ENCODE measurements at places on chromosomes 7 and 10. TPM values are rescaled to one million over a fixed set of nuclear protein-coding genes. Genes with fewer than 3 reads are reported as not detected.
A peak's percentile ranks its signal among the peaks of the same experiment; 100 is the strongest.

GRCh38 chr7:6284055-6284400 is 11.6 kb upstream of the CYTH3 start:
- peak overlapping the region; percentile 14 for H3K27ac ChIP-seq
- peak; percentile 22 for DNase-seq
- H3K27me3 ChIP-seq = no peaks in the 10 kb centered on the region
- H3K36me3 ChIP-seq = no peaks in the 10 kb centered on the region
- H3K4me1 ChIP-seq = peaks cover 8% of the 10 kb centered on the region

GRCh38 chr10:108911814-108912541 is 1011.3 kb downstream of the XPNPEP1 start:
- H3K27ac ChIP-seq = no peak overlapping the region
- no peaks in the 10 kb centered on the region for H3K36me3 ChIP-seq
- peaks cover 6% of the 10 kb centered on the region for H3K4me1 ChIP-seq
- peaks cover 8% of the 10 kb centered on the region for H3K27me3 ChIP-seq
- H3K4me3 ChIP-seq = peak overlapping the region; percentile 39

DNA sequence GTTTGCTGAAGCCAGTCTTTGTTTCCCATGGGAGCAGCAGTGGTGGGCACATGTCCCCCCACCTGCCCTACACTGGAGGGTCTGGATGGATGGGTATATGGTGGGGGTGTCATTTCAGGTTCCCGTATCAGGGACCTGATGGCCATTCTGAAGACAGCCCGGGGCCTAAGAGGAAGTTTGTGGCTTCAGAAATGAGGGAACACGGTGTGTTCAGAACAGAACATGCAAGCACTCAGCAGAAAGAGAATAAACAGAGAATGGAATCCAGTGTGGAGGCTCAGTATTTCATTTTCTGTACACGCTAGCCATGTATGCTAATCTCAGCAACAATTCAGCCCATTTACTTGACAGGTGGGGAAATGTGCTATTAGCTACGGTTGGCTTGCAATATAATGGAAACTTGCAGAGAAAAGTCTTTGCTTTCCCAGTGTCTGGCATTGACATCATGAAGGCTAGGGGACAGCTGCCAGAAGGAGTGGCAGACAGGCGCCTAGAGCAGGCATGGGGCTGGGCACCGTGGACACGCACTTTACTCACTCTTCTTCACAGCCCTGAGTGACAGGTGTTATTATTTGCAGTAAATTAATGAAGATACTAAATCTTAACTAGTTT is 98.6 kb downstream of the ELMO1 start:
- H3K27ac ChIP-seq = no peak overlapping the region
- no peak overlapping the region for H3K4me3 ChIP-seq
- H3K4me1 ChIP-seq = peaks cover 21% of the 10 kb centered on the region

GRCh38 chr10:122264931-122265330 is 6.2 kb upstream of the BTBD16 start:
- DNase-seq = peak; percentile 24
- peaks cover 29% of the 10 kb centered on the region for H3K36me3 ChIP-seq
- no peaks in the 10 kb centered on the region for H3K4me1 ChIP-seq

- DNase-seq = no peak
- no peak overlapping the region for H3K27ac ChIP-seq
- no peaks in the 10 kb centered on the region for H3K4me1 ChIP-seq
- H3K27me3 ChIP-seq = no peaks in the 10 kb centered on the region
- no peak overlapping the region for H3K4me3 ChIP-seq
- no peaks in the 10 kb centered on the region for H3K36me3 ChIP-seq
Observed at GRCh38 chr10:67629461-67629971, 66.5 kb downstream of the CTNNA3 start.

MALRD1 gene
- 0.80 TPM for total RNA-seq

DNA sequence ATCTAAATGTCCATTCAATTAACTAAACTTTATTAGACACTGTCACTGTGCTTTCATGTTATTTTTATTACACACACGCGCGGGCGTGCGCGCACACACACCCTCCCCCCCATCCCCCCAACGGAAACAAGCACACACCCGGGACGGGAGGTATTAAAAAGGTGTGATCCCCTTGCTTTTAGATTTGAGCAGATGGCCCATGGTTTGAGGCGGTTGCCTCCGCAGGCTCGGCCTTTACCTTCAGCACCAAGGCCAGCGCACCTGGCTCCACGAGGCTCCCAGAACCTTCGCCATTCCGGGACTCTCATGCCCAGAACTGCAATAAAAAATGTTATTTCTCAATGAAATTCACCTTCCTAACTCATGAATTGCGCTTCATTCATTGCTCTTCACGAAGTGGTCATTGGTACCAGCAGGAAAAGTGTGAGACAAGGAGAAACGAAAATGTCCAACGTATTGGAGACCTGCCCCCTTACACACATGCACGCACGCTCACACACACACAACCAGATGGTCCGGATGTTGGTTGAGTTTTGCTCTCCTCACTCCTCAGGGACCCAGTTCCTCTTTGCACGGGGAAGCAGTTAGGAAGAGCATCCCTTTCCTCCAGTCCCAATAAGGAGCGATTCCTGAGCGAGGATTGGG is 20.8 kb upstream of the PTF1A start:
- H3K27ac ChIP-seq = no peak overlapping the region
- DNase-seq = no peak
- peaks cover 16% of the 10 kb centered on the region for H3K4me1 ChIP-seq
- H3K36me3 ChIP-seq = no peaks in the 10 kb centered on the region
- H3K27me3 ChIP-seq = peaks cover 72% of the 10 kb centered on the region
- H3K4me3 ChIP-seq = no peak overlapping the region

DNA sequence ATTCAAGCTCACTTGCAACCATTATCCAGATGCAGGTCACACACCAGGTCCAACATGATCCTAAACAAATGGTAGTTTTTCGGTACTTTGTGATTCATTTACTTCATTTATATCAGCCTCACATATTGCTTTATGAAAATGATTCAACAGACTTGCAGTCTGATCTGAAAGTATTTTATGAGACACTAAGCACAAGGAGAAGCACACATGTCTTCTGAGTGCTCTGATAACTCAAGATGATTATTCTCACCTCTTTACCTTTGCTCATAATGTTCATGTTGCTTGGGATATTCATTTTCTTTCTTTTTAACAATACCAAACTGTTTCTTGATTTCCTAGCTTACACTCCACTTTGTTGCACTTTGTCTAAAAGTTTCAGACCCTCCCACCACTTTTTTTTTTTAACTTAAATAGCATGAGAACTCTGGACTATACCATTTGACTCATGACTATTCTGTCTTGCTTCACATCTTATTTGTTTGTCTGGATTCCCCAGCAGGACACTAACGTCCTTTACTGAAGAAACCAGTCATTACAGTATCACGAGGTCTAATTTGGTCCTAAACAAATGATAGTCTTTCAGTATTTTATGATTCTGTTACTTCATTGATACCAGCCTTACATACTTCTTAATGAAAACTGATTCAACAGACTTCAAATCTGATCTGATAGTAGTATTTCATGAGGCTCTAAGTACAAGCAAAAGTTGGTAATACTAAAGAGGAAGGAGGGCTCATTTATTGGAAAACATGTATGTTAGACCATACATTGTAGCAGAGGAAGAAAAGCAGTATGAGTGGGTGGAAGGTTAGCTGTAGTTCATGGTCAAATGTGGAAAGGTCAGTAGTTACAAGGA is 171.8 kb upstream of the AHR start:
- DNase-seq = no peak
- no peak overlapping the region for H3K27ac ChIP-seq
- H3K27me3 ChIP-seq = no peaks in the 10 kb centered on the region
- H3K4me3 ChIP-seq = no peak overlapping the region
- H3K4me1 ChIP-seq = no peaks in the 10 kb centered on the region

GRCh38 chr7:149811221-149811620 is 27.0 kb upstream of the ZNF862 start:
- no peak for DNase-seq
- peaks cover 4% of the 10 kb centered on the region for H3K27me3 ChIP-seq
- no peak overlapping the region for H3K27ac ChIP-seq
- H3K4me1 ChIP-seq = no peaks in the 10 kb centered on the region

GRCh38 chr7:114539575-114539974 is 125.0 kb downstream of the FOXP2 start:
- no peaks in the 10 kb centered on the region for H3K36me3 ChIP-seq
- no peak for DNase-seq
- no peaks in the 10 kb centered on the region for H3K27me3 ChIP-seq
- H3K4me3 ChIP-seq = no peak overlapping the region
- H3K27ac ChIP-seq = no peak overlapping the region
- no peaks in the 10 kb centered on the region for H3K4me1 ChIP-seq

DNA sequence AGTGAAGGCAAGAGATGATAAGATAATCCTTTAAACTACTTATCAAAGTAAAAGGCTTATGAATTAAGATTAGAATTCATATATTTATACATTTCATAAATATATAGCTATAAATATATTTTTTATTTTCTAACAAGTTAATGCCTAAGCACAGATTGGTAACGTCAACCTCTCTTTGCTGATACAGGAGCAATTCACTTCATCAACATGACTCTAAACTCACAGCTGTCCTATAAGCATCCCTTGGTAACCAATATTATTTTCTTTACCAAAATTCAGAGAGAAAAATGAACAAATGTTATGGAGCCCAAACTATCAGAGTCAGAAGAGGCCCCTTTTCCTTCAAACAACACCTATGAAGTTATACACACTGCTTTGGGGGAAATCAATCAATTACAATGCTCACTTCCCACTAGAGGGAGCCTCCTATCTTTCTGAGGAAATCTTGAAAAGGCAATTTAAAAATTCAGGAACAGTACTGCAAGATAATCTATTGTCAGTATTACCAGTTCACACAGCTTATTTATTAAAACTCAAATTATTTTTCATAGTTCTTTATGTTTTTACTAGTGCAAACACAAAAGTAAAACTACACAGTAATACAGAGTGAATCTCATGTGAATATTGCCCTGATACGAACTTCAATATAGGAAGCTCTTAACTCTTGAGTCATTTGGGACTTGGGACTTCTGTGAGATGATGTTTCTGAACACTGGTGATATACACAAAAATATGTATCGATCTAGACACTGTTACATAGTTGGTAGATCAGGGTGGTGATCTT is 51.0 kb upstream of the NOBOX start:
- H3K27me3 ChIP-seq = no peaks in the 10 kb centered on the region
- H3K4me3 ChIP-seq = no peak overlapping the region
- H3K27ac ChIP-seq = no peak overlapping the region
- no peaks in the 10 kb centered on the region for H3K36me3 ChIP-seq
- no peak for DNase-seq
- H3K4me1 ChIP-seq = no peaks in the 10 kb centered on the region

EBF3 gene
- 3.1 TPM for total RNA-seq

- H3K27ac ChIP-seq = no peak overlapping the region
- DNase-seq = no peak
- no peaks in the 10 kb centered on the region for H3K36me3 ChIP-seq
- no peaks in the 10 kb centered on the region for H3K27me3 ChIP-seq
- H3K4me3 ChIP-seq = no peak overlapping the region
- H3K4me1 ChIP-seq = no peaks in the 10 kb centered on the region
Observed at GRCh38 chr10:83678850-83679249, 460.5 kb upstream of the GHITM start.

SLC26A4 gene
- total RNA-seq = 0.24 TPM

DNA sequence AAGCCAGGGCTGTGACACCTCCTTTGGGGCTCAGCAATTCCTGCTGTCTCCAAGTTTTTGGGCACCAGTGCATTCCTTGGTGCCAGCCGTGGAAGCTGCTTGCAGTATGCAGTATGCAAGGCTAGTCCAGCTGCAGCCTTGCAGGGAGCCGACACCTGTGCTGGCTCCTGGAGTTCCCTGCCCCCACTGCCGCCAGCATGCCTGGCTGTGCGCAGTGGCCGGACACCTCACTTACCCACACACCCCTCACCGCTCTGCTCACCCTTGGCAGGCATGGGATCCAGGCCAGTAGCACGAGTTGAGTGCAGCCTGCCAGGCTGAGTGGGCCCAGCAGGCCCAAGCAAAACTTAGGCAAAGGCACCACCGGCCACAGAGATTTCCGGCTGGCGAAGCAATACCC is 77.4 kb downstream of the SAMD9 start:
- H3K4me1 ChIP-seq = peaks cover 10% of the 10 kb centered on the region
- no peak overlapping the region for H3K4me3 ChIP-seq

DNA sequence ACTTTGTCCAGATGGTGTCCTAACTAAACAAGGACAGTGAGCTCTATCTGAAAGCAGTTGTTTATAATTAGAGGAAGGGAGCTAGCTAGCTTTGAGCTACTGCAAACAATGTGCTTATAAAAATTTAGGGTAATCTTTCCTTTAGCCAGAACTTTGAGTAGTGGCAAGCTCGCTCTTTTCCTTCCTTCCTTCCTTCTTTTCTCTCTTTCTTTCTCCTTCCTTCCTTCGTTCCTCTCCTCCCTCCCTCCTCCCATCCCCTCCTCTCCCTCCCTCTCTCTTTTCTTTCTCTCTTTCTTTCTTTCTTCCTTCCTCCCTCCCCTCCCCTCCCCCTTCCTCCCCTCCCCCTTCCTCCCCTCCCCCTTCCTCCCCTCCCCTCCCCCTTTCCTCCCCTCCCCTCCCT is 520.1 kb downstream of the INHBA start:
- no peaks in the 10 kb centered on the region for H3K36me3 ChIP-seq
- H3K4me3 ChIP-seq = no peak overlapping the region
- no peaks in the 10 kb centered on the region for H3K4me1 ChIP-seq
- DNase-seq = no peak

OR2A42 gene
- not detected for total RNA-seq

DNA sequence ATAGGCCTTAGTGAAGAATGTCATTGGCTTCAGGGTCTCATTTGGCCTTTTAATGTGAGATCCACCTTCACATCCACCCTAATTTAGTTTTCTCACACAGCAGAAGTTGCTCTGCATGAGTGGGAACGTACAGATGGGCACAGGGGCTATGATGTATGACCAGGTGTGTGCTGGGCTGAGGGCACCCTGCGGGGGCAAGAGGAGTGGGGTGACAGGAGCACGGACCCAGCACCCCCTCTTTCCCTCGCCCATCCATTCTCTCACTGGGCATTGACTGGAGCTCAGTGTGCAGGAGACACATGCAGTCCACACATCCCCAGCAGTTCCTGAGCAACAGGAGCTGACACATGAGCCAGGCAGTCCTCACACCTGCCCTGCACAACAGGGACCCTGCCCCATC is 95.1 kb upstream of the PPP2R2D start:
- no peak overlapping the region for H3K27ac ChIP-seq
- H3K27me3 ChIP-seq = peaks cover 20% of the 10 kb centered on the region
- no peak overlapping the region for H3K4me3 ChIP-seq
- no peaks in the 10 kb centered on the region for H3K36me3 ChIP-seq

DNA sequence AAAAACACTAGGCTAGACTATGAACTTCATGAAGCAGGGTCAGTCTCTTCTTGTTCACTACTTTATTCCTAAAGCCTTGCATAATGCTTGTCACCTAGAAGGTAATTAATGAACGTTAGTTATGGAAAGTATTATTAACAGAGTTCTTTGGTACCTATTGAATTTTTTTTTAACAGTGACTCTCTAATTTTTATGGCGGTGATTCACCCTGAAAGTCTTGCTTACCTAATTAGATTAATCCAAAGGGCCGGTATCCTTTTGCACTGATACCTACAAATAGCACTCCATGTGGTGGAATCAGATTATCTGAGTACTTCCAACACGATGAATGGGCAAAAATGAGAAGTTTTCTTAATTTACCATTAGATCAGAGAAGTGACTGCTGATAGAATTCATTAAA is 31.7 kb downstream of the STAM start:
- DNase-seq = no peak
- H3K4me3 ChIP-seq = no peak overlapping the region

Measured in suprapubic skin (tissue), 4 donors.